ENCODE measurements at places on chromosomes 7 and 10.

GRCh38 chr7:129218514-129219062 is 6.2 kb upstream of the AHCYL2 start:
- DNase-seq, result peak; percentile 82

DNA sequence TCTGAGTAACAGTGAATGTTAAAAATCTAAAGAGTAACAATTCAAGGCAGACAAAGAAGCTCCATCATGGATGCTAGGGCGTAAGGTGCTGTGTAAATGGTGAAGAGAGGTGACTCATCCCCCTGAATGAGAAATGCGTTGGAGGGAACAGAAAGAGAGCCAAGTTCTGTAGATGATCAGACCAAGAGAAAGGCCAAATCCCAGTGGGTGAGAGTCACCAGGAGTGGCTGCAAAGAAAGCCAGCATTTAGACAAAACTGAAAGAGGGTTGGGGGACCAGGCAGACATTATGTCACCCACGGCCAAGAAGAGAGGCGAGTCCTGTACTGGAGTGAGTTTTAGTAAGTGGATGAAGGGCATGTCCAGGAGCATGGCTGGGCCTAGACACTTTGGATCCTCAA is 153.1 kb downstream of the TRIL start:
- DNase-seq, result peak; percentile 67

GRCh38 chr10:124602646-124603365 is 141.2 kb downstream of the LHPP start:
- DNase-seq, result no peak

GRCh38 chr7:111910656-111911055 is 295.5 kb downstream of the DOCK4 start:
- no peak for DNase-seq

DNA sequence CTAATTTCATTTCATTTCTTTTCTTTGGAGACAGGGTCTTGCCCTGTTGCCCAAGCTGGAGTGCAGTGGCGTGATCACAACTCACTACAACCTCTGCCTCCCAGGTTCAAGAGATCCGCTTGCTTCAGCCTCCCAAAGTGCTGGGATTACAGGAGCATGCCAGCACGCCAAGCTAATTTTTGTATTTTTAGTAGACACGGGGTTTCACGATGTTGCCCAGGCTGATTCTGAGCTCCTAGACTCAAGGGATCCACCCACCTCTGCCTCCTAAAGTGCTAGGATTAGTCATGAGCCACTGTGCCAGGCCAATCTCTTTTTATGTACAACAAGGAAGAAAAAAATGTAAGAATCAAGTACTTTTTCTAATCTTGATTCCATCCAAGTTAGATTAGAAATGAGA is 10.7 kb upstream of the KMT2E start:
- peak; percentile 78 for DNase-seq

GRCh38 chr10:28853195-28853594 is 175.9 kb downstream of the BAMBI start:
- DNase-seq, result no peak

GRCh38 chr10:93081318-93081717 is 7.6 kb downstream of the CYP26A1 start:
- DNase-seq, result no peak

DNA sequence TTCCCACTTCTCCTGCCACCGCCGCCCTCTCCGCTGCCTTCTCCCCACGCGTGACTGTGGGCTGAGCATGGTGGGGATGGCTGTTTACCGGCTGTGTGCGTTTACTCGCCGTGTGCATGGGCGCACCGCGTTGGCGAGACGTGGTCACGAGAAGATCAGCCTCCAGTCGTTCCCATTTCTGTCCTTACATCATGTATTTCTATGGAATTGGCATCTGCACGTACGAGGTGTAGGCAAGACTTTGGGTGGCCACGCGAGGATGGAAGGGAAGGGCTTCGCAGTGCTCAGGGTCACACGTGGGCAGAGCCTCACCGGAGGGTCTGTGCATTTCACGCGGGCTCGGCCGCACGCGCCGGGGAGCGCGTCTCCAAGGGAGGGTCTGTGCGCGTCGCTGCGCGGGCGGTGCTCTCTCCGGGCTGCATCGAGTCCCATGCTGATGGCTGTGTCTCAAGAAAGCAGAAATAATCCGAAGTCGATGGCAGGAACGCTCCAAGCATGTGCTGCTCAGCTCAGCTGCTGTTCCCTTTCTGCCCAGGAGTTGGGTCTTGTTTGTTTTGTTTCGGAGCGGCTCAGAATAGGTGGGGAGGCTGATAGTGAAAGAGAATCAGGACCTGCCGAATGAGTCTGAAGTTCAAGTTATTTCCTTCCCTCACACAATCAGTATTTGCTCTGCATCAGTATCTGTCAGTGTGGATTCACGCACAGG is 973 bp downstream of the CAMK1D start:
- peak; percentile 32 for DNase-seq

GRCh38 chr10:21895932-21896331 is 107.6 kb downstream of the DNAJC1 start:
- peak; percentile 4 for DNase-seq

- peak; percentile 38 for DNase-seq
These were observed 249.7 kb downstream of the TNS3 start for GRCh38 chr7:47332213-47332612.

- peak; percentile 84 for DNase-seq
These were observed 115.4 kb downstream of the ZMIZ1 start for GRCh38 chr10:79184145-79184625.
